ENCODE measurements at places on chromosomes 3 and 15. TPM values are rescaled to one million over a fixed set of nuclear protein-coding genes. Genes with fewer than 3 reads are reported as not detected.
A peak's percentile ranks its signal among the peaks of the same experiment; 100 is the strongest.

- peak; percentile 85 for DNase-seq
Measured at GRCh38 chr15:96356494-96357455, 26.3 kb downstream of the NR2F2 start.

GRCh38 chr15:78925956-78926743 lies 18.7 kb downstream of the CTSH start:
- DNase-seq = no peak

GRCh38 chr3:117079997-117080396 lies 370.4 kb downstream of the TUSC7 start:
- no peak for DNase-seq

GRCh38 chr3:114308377-114308776 lies 14.5 kb downstream of the TIGIT start:
- DNase-seq = no peak

GRCh38 chr15:35886765-35887164 lies 340.8 kb upstream of the DPH6 start:
- DNase-seq = no peak

PRSS50 gene
- total RNA-seq = 0.78 TPM

CKMT1B gene
- not detected for total RNA-seq

STRA6 gene
- 0.13 TPM for total RNA-seq

GOLGA8Q gene
- total RNA-seq = 1.1 TPM
